ENCODE measurements at places on chromosomes 6 and 20. TPM values are rescaled to one million over a fixed set of nuclear protein-coding genes. Genes with fewer than 3 reads are reported as not detected.

Gene DEFB132
- total RNA-seq, result not detected

Gene HLA-DMB
- 2.0 TPM for total RNA-seq

DNA sequence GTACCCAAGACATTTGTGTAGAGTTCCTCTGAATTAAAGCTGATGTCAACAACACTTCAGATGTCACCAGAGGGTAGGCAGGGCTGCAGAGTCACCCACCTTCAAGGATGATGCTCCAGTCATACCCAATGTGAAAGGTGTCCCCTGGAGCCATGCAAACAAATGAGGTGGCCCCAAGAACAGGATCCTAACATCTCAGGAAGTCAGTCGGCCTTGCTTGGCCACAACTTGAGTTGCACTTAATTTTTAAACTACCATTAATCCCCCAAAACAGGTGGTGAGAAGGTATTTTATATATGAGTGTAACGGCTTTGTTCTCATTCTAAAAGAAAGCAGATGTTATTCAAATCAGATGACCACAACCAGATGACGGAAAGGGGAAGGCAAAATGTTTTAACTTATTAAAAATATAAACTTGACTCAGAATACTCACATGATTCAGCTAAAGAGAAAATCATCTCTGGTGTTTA is 21.1 kb upstream of the SERPINB1 start:
- no peak for DNase-seq

- DNase-seq, result no peak
These were observed 1.2 kb downstream of the FUT9 start for GRCh38 chr6:96017070-96017359.

Gene ISM1
- 1.6 TPM for total RNA-seq

DNA sequence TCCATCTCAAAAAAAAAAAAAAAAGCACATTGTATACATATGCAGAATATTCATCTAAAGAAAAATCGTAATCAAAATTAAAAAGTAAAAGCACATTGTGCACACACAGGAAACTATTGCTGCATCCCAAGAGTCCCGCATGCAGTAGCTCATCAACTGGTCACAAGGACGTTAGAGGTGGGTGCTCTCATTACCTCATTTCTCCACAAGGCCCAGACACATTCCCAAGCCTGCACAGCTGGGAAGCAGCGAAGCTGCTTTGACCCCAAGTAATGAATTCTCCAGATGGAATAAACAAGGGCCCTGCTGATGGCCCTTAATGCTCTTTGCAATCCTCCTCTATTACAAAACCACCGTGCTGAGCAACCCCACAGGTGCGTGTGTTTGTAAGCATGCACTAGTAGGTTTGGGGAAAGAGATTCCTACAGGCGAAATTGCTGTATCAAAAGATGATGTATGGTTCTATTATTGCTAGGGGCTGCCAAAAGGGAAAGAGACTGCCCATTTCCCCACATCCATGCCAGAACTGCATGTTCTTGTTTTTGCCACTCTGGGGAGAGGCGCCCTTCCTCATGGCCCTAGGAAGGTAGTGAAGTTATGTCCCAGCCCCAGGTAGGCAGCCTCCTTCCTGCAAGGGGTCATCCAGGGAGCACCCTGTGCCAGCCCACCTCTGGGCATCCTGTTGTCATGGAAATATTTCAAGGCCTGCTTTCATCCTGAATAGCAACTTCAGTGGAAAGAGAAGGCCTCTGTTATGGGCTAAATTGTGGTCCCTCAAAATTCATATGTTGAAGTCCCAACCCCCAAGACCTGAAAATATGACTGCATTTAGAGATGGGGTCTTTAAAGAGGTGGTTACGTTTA is 34.6 kb upstream of the PTGIS start:
- no peak for DNase-seq

GRCh38 chr6:17233531-17233930 is 47.6 kb upstream of the RBM24 start:
- no peak for DNase-seq

- no peak for DNase-seq
These were observed 125.0 kb upstream of the HDGFL1 start for GRCh38 chr6:22444330-22444729.

DNA sequence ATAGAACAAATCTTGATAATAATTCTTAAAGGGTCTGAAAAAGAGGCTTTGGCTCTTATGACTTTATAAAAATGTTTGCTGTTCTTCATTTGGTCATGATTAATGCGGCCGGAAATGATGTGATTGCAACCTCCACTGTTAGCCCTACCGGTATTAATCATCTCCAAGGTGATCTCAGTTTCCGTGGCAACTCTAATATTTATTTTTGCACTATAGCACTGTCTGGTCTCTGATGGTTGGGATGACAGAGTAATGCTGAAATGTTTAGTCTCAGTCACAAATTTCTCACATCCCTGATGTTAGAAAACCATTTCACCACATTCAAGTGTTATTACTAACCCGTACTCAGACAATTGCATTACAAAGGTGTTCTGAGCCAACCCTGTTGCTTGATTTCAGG is 87.4 kb downstream of the TMEM200A start:
- DNase-seq, result no peak

GRCh38 chr6:128007658-128008057 is 106.8 kb upstream of the THEMIS start:
- no peak for DNase-seq

DNA sequence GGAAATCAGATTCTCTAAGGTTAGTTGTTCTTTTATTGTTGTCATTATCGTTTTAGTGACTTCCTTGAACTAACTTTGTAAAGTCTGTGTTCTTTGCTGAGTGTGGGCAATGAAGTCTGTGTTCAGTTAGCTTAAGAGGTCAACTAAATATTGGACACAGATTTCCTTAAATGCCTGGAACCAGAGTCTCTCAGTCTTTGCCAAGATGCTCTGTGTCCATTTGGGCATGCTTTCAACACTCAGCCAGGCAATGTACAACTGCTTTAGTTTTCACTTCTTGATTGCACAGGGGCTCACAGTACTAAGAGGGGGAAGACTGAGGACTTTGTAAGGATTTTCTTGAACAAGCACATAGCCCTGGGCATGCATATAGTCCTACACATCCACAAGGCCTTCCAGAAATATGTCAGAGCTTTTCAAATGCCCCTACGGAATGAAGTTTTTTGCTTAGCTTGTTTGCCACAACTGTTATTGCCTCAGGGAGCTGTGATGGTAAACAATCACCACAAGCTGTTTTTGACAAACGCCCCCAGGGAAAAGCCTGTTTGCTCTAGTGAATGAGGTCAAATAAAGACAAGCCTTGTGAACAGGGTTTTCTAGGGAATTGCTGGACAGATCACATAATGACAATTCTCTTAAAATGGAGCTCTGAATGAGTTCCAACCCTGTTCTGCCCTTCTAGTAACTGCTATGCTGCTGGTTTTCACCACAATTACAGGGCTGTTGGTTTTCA is 82.5 kb downstream of the B3GAT2 start:
- DNase-seq, result no peak

- DNase-seq, result no peak
These were observed 26.1 kb upstream of the ADTRP start for GRCh38 chr6:11804701-11805100.

DNA sequence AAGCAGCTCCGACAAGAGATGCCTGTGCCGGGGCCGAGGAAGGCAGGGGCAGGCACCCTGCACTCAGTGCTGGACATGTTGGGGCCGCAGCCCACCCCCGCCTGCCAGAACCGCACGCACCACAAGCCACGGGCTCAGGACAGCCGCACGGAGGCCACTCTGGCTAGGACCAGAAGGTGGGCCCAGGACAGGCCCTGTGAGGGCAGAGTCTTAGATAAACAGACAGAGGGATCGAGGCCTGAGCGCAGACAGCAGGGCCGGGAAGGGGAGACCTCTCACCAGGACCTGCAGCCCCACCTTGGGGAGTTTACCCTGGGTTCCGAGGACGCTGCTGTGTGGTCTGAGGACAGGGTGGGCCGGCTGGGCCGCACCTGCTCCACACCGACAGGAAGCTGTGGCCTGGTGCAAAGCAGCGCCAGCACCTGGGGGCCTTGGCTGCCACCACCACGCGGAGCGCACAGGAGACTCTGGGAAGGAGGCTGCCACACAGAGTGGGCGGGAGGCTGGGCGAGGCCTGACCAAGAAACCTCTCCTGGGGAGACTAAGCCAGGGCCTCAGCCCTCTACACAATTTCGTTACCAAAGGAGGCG is 32.0 kb downstream of the KCNQ2 start:
- DNase-seq, result no peak

Gene HSPA12B
- 1.7 TPM for total RNA-seq

GRCh38 chr20:63323357-63323981 is 30.5 kb downstream of the COL20A1 start:
- DNase-seq, result no peak

DNA sequence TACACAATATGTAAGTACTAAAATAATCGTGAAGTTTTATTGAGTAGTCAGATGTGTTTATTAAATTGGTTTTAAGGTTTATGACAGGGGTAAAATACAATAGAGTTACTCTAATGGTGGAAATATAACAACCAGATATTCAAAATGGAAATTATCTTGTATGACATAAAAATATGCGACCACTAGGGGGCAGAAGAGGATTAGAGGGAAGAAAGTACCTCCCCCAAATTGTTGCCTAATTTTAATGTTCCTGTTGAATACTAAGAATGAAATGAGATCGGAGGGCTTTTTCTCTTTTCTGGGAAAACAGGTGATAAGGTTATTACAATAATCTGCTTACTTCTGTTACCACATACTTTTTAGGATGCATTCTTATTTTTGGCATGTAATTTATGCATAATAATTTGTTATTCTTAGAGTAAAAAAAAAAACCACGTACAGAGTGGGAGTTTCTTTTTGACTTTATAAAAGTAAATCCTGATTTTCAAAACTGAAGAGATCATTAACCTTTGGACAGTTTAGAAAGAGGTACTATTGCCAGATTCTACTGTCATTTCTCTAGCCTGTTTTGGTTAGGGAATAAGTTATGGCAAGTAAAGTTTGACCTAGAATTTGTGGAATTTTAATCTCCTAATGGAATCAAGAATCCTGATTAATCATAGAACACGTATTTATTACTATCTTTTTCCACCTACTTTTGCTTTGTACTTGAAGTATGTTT is 159.2 kb downstream of the CD109 start:
- DNase-seq, result no peak

Gene CGA
- total RNA-seq, result not detected

GRCh38 chr20:43751167-43752050 is 24.6 kb upstream of the GTSF1L start:
- no peak for DNase-seq
